ENCODE measurements at places on chromosomes 7 and 10. TPM values are rescaled to one million over a fixed set of nuclear protein-coding genes. Genes with fewer than 3 reads are reported as not detected.

Gene CALY
- polyA plus RNA-seq, result 0.12 TPM

Gene SHTN1
- 27.5 TPM for polyA plus RNA-seq

- no peak for DNase-seq
These were observed 7.1 kb upstream of the TBX20 start for GRCh38 chr7:35261041-35261440.

GRCh38 chr7:93690021-93690420, 115.5 kb upstream of the CALCR start:
- DNase-seq, result no peak

DNA sequence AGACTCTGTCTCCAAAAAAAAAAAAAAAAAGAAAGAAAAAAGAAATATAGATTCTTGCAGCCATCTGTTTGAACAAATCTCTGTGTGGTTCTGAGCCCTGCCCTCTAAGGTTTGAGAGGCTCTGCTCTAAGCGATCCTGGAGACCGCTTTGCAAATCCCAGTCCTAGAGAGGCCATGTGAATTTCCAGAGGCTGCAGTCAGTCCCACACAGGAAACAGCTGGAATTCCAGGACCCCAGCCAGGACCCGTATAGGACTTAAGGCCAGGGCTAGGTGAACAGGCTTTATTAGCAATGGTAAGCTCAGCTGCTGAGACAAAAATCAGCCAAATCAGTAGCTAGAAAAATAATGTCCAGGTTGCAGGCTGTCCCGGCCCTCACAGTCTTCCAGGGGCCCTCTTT, 154.8 kb downstream of the RPS24 start:
- no peak for DNase-seq

DNA sequence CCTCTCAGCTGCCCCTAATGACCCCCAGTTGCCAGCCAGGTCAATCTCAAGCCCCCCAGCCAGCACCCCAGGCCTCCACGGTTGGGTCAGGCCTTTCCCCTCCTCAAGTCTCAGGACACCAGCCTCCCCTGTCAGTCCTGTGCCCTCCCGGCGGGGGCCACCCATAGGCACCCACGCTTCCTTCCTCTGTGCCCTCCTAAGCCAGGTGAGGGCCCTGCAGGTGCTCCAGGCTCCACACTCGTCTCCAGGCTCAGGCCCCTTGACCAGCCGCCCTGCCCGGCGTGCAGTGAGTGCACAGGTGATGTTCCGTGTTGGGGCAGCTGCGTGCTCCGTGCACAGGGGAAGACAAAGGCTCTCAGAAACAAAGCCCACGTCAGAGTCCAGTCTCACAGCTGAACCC, 26.8 kb upstream of the ADGRA1 start:
- DNase-seq, result no peak

DNA sequence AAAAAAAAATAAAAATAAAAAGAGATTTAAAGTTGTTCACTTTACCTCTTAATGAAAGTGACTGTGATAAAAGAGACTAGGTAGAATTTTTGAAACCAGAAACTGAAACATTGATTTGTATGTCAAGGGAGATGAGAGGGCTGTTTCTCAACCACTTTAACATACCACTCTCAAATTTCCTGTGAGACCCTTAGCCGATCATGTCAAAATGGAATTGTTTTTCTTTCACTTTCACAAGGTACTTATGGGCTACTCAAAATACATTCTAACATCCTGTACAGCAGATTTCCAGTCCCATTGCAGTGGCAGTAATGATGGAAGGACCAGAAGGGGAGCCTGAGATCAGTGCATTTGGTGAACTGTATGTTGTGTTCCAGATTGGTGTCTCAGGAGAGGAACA, 261.2 kb downstream of the PPP1R3A start:
- no peak for DNase-seq

DNA sequence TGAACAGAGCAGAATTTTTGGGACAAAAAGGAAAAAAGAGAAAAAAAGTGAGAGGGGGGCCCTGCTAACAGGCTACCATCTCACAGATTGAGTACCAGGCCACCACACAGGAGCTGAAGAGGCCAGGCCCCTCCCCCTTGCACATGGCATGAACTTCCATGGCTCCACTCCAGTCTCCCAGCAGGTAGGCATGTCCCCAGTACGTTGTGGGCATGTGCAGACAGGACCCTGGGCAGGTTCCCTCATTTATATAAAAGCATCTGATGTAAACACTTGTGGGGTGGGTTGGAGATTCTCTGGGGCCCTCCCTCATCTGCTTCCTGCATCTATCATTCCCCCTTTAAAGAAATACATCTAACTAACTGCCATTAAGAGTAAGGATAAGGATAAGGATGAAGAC, 45.0 kb upstream of the AKR1C1 start:
- no peak for DNase-seq

DNA sequence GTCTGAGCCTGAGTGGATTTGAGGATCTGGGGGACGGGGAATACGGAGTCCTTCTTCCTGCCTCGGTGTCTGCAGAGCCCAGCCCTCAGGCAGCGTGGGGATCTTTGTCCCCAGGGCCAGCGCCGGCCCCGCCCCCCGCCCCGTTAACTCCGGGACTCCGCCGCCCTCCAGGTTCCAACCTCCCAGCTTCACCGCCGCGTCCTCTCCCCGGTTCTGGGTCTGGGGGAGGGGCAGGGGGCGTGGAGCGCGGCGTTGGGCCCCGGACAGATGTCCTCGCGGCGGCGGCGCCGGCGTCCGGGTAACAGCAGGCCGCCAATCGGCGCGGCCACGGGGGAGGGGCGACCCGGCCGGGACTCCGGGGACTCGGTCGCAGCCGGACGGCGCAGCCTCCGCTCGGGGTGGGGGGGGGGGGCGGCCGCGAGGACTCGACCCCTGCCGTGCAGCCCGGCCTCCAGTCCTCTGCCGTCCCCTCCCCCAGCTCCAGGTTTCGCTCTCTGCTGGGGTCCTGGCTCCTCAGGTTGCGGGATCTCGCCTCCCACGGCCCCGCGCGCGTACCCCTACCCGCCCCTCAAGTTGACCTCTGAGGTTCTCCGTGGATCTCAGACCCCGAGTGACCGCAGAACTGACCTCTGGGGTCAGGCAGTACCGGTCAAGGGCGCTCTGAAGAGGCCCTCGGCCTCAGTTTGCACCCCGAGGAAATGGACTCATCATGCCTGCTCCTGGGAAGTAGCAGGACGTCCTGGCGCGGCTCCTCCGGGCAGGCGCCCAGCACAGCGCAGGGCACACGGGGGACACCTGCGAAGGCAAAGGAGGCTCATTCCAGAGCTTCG, 2.3 kb upstream of the ELFN1 start:
- no peak for DNase-seq
